Thoracic aorta (tissue), 2 donors: ENCODE measurements at places on chromosomes 6 and 20.
A peak's percentile ranks its signal among the peaks of the same experiment; 100 is the strongest.

DNA sequence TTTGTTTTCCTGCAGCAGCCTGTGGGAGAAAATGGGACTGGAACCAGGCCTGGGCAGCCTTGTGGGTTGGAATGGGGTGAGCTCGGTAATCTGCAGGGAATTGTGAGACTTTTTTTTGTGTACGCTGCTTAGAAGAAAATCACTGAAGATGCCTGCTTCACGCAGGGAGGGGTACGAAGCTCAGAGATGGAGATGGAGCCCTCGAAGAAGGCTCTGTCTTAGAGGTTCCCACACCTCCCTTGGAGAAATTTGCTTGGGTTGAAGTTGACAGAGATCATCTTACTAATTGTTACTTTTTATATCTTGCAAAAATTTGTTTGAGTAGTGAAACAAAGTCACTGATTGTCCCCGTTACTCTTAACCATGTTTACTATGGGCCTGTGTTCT is 894 bp downstream of the PYGB start:
- no peak for DNase-seq

DNA sequence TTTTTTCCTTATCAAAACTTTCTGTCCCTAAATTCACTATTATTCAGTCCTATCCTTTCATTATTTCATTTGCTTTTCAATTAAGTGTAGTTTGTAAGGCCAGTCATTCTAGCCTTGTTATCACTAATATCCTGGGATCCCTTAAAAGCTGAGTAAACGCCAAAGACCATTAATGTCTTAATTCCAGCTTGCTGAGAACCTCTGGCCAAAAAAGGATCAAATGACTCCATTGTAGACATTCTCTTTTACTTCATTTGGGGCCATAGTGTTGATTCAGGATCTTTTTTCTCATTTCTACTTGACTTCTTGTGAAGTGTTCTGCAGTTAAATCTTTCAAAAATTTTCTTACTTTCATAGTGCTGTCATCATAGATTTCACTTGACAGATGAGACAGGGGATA is 379.7 kb downstream of the LAMA2 start:
- no peak for DNase-seq

- no peak for DNase-seq
Observed at GRCh38 chr6:109428889-109429477, 11.4 kb downstream of the PPIL6 start.

GRCh38 chr6:11270030-11271027 is 37.9 kb upstream of the NEDD9 start:
- no peak for DNase-seq

DNA sequence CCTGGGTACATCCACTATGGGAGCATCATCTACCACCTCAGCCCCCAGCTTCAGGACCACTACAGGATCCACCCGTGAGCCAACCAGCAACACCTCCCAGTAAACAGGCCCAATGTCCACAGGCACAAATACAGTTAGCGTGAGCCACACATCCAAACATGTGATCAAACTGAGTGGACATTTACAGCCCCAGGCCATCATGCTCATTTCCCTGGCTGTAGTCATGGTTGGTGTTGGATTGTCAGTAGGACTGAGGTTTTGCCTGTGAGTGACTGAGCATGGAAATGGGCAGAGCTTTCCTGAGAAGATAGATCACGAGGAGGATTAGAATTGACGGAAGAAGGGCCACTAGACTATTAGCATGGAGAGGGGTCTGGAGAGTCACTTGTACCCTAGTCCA is 10.7 kb upstream of the MUC21 start:
- no peak for DNase-seq

DNA sequence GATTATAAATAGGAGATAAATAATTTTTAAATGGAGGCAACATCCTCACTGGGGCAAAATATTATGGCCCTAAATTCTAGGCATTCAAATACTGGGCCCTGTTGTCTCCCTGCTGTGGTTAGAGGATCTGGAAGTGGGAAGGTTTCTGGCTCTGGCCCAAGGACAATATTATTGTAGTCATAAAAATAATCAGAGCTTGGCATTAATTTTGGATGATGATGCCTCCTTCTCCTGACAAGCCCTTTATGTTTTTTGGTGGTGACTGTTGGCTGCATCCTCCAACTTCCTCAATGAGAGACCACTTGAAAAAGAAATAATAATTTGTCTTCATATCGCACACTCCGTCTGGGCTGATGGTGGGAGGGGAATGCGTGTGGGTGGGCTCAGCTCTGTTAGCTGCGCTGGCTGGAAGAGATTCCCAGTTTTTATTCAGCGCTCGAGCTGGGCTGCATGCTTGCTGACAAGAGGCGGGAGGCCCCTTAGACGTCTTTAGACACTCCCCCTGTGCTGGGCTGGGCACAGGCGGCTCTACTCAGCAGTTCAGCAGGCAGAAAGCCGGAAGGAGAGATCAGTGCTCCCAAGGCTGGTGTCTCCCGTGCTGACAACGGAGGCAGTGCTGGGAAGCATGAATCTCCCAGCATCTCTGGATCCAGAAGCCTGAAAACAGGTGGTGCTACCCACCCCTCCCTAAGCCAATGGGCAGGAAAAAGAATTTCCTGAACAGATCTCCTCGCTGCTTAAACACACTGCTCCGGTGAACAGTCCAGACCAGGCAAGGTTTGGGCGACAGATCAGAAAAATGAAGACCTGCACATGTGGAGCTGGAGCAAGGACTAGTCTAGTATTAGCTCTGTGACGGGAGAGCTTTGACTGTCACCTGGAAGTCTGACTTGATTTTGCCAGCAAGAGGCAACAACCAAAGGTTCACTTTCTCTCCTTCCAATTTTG is 97.7 kb downstream of the SYCP2 start:
- no peak for DNase-seq

DNA sequence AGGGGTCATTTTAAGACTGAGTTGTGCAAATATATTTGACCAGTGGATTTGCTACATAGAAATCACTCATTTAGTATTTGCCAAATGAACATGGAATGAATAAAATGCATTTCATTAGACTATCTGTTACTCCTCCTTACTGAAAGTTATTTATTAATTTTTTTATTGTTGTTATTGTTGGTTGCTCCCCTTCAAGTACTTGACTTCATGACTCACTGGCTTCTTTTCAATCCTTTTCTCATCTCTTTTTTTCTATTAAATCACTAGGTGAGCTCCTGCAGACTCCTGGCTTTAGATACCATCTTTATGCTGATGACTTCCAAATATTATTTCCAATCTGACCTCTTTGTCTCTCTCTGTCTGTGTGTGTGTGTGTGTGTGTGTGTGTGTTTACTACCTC is 192.2 kb upstream of the FAM83B start:
- no peak for DNase-seq

- no peak for DNase-seq
Observed at GRCh38 chr6:8821981-8822381, 386.6 kb upstream of the SLC35B3 start.

DNA sequence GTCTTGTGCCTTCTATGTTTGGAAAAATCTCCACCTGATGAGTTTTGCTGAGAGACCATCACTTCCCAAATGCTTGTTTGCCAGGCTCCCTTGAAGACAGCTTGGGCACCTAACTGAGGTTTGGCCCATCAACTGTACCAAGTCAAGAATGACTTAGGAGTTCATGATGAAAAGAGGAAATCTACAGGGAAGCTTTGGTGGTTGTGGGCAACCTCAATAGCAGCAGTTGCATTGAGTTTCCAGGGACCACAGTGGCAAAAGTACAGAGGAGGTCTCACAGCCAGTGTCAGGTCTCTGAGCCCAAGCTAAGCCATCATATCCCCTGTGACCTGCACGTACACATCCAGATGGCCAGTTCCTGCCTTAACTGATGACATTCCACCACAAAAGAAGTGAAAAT is 49.7 kb upstream of the PHACTR1 start:
- no peak for DNase-seq

DNA sequence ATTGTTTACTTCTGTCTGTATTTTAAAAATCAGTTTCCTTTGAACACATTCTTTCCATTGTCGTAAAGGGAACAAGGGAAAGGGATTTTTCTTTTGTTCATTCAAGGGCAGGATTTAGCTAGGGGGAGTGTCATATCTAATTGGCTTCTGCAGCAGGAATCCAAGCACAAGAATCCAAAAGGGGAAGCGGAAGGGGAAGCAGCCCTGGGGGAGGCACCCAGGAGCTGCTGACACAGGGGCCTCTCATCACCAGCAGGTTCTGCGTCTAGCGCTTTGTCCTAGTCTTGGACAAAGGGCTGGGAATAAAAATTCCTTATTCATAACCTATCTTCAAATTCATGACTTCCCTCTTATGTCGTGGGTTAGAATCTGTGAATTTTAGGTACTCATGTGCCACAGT is 13.7 kb downstream of the RIPK1 start:
- no peak for DNase-seq

DNA sequence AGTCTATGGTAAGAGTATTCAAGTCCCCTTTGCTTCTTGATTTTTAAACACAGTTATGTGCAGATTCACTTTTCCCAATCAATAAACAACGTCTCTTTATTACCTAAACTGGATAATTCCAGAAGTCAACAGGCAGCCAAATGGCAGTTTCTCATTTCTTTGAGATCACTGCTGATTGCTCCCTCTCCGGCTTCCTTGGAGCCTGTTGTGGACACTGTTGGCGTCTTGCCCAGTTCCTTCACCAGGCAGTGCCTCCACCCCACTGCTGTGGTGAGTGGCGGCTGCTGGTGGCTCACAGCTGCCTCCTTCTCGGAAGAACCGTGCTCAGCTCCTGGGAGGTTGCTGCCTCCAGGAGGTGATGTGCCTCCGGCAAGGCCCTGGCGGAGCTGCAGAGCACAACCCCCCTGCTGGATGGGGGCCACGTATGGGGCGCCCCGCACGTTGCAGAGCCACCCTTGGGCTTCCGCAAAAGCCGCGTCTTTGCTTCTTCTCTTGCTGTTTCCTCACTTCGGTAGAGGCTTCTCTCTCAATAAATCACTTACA is 105.1 kb upstream of the CNKSR3 start:
- peak; percentile 6 for DNase-seq

GRCh38 chr20:1567392-1568162 is 10.1 kb upstream of the SIRPD start:
- no peak for DNase-seq

DNA sequence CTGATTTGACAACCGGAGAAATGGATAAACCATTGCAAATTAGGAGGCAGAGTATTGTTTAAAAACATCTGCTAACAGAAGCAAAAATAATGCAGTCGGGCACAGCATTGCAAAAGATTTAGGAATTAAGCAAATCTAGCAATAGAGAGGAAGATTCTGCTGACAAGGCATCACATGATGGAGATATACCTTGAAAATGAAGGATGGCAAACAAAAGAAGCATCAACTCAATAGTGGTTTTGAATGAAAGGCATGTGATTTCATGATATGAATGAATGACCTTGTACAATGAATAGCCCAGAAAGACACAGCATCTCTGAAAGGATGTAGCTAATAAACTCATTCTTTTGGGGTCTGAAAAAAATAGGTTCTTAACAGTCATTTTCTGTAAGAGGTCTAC is 8.6 kb upstream of the RBM39 start:
- DNase-seq: no peak

- DNase-seq: no peak
Observed at GRCh38 chr6:35275744-35276260, 16.3 kb downstream of the ZNF76 start.

DNA sequence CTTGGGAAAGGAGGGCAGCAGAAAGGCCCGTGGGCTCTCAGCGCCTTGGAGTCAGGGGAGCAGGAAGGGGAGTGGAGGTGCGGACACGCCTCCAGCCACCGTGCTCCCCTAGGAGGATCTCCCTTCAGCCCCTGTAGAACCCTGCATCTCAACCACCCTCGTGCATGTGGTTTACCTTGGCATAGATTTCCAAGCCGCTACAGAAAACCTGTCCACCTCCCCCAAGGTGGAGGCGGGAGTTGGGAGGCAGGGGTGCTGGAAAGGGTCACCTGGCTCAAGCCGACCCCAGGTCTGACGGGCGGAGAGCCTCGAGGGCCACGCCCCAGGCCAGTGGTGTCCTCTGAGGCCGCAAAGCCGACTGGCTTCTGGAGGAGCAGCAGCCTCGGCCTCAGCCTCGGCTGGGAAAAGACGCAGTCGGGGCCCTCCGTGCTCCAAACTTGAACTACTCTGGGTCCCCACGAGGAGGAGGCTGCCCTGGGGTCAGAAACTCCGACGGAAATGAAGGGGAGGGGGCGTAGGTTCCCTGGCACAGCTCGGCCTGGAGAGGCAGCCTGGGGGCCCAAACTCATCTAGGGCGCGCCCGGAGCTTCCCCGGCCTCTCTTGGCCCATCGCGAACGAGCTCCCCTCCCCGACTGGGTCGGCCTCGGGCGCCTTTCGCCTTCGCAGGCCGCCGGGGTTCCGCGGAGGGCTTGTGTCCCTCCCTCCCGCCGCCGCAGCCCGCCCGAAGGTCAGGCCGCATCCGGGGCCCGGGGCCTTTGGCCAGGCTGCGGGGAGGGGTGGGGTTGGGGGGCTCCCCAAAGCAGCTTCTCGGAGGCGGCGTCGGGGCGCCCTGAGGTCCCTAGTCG is 6.3 kb upstream of the FOXF2 start:
- no peak for DNase-seq

GRCh38 chr6:56356426-56356825 is 109.0 kb upstream of the COL21A1 start:
- no peak for DNase-seq

DNA sequence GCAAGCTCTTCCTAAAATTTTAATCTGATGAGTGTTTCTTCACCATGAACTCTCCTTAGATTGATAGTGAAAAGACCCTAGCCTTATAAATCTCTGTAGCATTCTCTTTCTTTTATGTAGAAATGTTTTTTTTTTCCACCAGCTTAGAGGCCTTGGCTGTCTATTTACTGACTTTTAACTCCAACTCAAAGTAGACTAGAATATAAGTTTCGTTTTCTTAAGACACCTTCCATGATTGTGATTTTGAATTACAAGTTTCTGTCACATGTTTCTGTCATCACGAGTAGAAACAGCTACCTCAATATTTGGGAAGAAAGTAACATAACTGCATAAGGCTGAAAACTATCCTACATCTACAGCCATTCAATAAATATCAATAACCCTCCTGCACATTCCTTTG is 17.8 kb downstream of the ADGRF4 start:
- DNase-seq: no peak

DNA sequence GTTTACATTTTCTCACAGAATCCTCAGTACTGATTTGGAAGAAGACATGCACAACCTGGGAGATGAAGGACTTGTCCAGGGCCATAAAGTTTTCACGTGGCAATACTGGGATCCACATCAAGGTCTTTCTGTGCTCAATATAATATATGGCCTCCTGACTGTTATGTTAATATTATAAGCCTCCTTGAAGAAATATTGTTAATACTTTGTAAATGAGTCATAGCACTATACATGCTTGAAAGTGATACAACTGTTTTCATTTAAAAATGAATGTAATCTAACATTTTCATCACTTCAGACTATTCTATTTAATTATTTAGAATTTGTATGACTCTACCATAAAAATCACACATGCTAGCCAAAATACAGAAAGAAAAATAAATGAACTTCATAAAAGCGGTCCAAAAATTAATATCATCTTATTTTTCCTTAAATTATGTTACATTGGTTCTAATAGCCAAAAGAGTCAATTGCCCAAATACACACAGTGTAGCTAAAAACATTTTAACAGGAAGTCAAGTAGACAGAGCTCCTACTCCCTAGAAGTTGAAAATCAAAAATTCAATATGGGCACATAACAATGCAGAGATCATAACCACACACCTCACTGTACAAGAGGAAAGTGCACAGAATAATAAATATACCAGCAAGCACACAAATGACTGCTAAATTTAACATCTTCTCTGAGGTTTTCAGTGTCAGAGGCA is 188.0 kb upstream of the HDDC2 start:
- no peak for DNase-seq
